Stimulated activated CD8-positive, alpha-beta memory T cell treated with anti-CD3 and anti-CD28 coated beads, Interleukin-15, amount 100 ng/mL, for 24 hours (primary cell): ENCODE measurements at places on chromosomes 3 and 15.
A peak's percentile ranks its signal among the peaks of the same experiment; 100 is the strongest.

DNA sequence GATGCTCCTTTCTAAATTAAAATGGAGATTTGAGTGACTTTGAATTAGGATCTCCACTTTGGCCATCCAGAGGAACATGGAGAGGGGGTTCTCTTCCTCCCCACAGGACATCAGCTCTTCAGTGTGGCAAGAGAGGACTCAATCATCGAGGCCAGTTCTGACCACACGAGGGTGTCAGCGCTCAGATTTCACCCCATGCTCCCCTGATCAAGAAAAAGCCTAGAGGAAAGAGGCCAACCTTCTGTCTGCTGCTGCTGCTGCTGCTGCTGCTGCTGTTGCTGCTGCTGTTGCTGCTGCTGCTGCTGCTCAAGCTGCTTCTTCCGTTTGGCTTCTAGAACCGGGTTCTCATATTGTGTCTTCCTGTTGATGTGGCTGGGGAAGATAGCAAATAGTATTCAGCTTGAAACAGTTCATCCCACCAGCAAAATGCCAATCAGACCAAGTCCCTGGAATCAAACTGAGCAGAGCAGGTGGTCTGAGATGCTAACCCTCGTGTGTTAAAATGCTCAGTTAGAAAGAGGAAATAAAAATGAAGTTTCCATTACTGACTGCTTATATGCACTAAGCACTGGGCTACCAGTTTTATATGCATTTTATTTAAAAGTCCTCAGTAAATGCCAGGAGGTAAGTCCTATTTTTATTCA is 599.0 kb downstream of the MAGI1 start:
- DNase-seq, result no peak

- DNase-seq, result no peak
Observed at GRCh38 chr3:159824333-159824732, 164.3 kb upstream of the IL12A start.

- DNase-seq, result no peak
Observed at GRCh38 chr15:30978328-30978727, 13.1 kb downstream of the MTMR10 start.

- DNase-seq, result no peak
Observed at GRCh38 chr3:137761099-137761562, 3.0 kb upstream of the SOX14 start.

GRCh38 chr15:64856429-64857145 is 14.9 kb downstream of the PLEKHO2 start:
- DNase-seq, result no peak

GRCh38 chr15:73969151-73969759 is 22.8 kb downstream of the STOML1 start:
- no peak for DNase-seq

DNA sequence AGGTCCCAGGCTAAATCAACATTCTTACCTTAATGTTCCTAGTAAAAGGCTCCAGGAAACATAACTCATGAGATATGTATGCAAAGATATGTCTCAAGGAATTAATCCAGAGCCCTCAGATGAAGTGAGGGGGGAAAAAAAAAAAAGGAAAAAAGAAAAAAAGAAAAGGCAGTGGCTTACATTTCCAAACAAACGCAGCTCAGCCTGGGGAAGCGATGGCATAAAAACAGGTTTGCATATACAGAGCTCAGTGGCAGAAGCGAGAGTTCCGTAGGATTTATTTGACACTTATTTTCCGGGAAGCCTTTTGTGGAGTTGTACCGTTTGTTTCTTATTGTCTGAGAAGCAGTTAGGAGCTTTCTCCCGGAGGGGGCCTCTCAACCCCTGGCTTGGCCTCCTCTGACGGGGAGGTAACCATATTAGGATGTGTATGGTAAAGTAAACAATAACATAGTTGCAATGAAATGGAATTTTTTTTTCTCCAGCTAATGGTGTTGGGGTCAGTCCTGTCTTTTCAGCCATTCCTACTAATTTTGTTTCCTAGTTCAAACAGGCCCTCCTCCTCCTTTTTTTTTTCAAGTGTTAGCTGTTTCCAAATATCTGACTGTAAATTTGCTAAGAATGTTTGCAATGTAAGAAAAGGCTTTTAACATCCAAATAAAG is 338.6 kb downstream of the FOXP1 start:
- DNase-seq, result no peak

DNA sequence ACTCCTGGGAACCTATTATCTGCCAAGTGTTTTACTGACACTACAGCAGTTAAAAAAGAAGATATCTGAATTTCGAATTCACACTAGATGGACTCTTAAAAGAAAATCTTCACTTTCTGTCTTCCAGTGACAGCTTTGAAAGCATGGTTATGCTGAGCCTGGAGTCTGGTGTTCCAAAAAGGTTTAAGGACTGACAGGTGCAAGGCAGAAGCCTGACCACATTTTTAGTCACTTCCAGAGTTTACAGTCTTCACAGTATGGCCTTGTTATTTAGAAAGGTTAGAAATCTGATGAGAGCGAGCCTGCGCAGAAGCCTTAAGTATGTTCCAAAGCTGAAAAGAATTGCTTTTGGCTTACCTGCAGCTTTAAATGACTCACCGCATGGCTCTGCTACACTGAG is 59.9 kb downstream of the ETV5 start:
- no peak for DNase-seq

- DNase-seq, result no peak
Observed at GRCh38 chr3:47872916-47873315, 70.0 kb downstream of the DHX30 start.

DNA sequence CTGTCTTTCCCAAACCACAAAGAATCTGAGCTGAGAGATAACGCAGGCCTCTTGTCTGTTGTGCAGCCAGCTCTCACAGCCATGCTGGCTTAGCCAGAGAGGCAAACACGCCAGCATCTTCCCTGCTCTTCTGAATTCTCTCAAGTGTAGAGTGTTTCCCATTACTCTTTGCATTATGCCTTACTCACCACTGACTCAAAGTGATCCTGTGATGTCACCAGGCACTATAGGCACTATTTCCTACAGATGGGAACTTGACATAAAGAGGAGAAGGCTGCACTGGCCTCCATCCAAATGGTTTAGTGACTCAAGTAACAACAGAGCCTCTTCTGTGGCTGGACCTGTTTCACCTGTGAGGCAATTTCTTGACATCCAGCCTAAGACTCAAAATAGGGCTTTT is 44.4 kb downstream of the PDZRN3 start:
- no peak for DNase-seq

DNA sequence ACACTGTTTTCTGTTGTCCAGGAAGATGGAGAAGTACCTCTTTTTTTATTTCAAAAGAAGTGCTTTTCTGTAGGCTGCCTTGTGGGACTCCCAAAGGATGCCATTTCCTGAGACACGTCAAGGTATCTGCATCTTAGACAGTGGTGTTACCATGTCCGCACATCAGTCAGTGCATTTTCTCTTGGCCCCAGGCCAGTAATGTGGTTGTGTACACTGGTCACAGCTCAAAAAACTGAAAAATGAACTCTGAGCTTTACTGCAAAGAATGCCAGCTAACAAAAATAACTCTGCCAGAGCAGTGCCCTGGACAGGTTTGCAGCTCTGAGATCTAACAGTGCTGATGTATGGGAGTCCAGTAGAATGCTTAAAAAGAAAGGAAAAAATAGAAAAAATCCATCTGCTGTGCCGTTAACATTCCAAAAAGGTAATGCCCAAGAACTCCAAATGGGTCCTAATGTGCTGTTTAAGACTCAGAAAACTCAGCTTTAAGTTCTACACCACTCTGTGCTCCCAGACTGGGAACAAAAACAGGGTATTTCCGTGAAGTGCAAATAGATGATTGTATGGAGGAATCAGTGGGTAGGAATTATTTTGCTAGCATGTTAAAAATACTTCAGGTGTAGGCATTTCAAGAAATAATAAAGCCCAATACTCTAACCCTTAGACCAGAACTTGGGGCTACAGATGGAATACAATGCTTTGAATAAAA is 315.9 kb downstream of the FEZF2 start:
- DNase-seq, result no peak

DNA sequence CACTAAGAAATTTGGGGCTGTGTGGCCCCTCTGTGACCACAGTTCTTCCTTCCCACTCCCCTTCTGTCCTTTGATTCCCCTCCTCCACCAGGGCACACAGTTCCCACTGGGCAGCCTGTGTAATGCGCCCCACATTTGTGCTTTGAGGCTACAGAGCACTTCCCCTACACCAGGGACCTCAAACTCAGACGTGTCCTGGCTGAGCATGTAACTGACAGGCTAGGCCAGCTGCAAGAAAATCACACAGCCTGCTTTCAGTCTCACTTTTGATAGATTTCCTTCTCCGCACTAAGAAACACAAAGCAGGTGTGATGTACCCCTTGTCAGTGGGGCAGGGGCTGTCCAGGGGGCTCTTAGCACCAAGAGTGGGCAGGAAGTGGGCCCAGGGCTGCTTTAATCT is 29.6 kb downstream of the PRKCD start:
- DNase-seq, result no peak

- no peak for DNase-seq
Observed at GRCh38 chr15:25734680-25735355, 128.3 kb downstream of the ATP10A start.

DNA sequence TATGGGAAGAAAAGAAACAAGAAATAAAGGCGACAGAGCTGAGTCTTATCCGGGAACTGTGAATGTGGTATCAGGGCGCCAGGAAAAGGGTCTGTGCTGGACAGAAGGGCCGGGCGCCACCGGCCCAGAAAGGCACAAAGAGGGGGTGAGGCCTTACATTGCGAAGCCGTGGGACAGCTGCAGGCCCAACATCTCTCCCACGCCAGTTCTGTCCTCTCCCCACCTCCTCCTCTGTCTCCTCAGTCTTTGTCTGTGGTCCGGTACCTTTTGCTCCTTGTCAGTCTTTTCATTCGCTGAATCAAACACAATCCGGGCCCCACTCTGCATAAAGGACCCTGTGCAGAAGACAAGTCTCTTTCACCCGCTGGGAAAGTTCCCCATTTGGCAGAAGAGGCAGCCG is 81.8 kb downstream of the LRIG1 start:
- no peak for DNase-seq

GRCh38 chr15:44489464-44489863 is 47.5 kb upstream of the EIF3J start:
- DNase-seq, result no peak

- DNase-seq, result no peak
Observed at GRCh38 chr15:70048198-70048565, 49.5 kb downstream of the TLE3 start.

- DNase-seq, result peak; percentile 42
Observed at GRCh38 chr15:31327669-31328427, 1.2 kb downstream of the KLF13 start.

GRCh38 chr3:28012830-28013229 is 228.6 kb upstream of the CMC1 start:
- DNase-seq, result no peak

- no peak for DNase-seq
Observed at GRCh38 chr3:58307639-58308215, 1.4 kb downstream of the HTD2 start.
